ELF-1 (cell line): ENCODE measurements at places on chromosomes 12 and 14.

GRCh38 chr12:76119887-76120286, 35.4 kb upstream of the NAP1L1 start:
- DNase-seq: no peak

DNA sequence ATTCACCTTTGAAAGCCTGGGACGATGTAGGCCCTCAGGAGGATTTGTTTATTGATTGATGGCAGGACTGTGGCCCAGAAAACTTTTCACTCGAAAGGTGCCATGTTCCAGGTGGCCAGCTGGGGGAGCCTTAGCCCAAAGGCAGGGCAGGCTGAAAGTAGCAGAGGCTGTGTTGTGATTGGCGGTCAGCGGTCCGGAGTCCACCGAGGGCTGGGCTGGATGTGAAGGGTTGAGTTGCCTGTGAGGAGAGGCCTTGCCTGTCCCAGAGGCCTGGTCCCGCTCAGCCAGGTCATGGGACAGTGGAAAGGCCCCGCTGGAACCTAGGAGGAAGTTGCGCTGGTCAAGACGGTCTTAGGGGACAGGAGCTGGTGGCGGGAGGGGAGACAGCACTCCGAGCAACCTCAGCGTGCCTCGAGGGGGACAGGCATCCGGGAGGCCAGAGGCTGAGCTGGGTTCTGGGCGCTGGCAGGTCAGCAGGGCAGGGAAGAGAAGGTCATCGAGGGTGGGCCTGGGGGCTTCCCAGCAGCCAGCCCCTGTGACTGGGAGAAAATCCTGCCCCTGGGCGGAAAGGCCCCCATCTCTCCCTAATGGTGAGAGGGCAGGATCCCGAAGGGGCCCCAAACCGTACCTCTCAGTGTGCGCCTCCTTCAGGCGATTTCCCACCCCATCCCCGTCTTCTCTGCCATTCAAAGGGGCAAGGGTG, 26.3 kb downstream of the CMA1 start:
- peak; percentile 92 for DNase-seq

DNA sequence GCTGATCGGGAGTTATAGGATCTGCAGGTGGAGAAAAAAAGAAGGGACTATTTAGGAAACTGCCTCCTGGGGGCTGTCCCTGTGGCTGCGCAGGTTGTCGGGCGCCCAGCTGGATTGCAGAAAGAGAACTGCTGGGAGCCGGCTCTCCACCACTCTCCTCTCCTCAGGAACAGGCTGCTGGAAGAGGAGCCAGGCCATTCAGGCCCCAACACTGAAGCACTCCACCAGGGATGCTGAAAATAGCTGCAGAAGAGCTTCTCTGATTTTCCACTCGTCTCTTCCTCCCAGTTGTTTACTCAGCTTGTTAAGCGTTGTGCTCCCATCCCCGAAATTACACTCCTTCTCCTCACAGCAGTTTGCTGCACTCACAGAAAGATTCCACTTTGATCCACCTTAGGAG, 347.3 kb downstream of the GLT1D1 start:
- no peak for DNase-seq

DNA sequence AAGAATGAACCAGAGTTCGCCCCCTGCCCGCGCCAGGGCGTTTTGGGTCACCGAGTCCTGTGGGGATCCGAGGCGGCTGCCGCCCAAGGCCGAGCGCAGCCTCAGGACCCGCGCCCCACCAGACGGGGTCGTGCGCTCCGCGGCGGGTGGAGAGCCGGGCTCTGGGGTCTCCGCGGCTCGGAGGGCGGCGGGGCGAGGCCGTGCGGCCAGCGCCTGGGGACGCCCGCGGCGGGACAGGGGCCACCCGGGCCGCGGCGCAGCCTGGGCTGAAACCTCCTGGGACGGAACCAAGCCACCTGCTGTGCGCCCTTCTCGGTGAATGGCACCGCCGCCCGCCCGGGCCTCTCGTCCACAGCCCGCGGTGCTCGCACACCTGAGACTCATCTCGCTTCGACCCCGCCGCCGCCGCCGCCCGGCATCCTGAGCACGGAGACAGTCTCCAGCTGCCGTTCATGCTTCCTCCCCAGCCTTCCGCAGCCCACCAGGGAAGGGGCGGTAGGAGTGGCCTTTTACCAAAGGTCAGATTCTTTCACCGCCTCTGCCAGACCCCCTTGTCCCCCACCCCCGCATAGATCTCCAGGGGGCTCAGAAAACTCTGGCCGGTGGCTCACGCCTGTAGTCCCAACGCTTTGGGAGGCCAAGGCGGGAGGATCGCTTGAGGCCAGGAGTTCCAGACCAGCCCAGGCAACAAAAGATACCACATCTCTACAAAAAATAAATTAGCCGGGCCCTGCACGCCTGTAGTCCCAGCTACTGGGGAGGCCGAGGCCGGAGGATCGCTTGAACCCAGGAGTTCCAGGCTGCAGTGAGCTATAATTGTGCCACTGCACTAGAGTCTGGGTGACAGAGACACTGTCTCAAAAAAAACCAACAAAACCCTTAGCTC, 901 bp downstream of the B3GNT4 start:
- peak; percentile 39 for DNase-seq

DNA sequence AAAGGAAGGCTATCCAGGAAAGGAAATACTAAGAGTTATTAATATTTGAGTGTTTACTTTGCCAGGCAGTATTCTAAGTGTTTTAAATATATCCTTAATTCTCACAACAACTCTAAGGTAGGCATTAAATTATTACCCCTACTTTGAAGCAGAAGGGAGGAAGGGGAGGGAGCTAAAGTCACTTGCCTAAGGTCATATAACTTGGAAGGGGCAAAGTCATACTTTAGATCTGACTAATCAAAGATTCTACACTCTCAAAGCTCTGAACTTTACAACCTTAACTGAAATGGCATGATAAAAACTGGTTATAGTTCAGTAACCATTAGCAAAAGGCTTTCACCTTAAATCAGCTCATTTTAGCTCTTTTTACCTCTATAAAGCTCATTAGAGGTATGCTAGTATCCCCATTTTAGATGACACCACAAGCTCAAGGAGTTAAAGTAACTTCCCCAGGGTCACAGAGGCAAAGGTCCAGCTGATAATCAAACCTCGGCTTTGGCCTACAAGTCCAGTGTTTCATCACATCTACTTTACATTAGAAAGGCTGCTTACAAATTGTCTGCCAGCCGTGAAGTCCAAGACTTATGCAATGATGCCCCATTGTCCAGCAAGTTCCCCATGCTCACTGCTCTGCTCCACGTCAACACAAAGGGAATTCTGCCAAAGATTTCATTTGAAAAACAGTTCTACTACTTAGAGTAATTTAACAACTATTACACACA, 223.9 kb downstream of the MED13L start:
- DNase-seq: no peak

- no peak for DNase-seq
These were observed 81.6 kb downstream of the ITPK1 start for GRCh38 chr14:93033983-93034670.

DNA sequence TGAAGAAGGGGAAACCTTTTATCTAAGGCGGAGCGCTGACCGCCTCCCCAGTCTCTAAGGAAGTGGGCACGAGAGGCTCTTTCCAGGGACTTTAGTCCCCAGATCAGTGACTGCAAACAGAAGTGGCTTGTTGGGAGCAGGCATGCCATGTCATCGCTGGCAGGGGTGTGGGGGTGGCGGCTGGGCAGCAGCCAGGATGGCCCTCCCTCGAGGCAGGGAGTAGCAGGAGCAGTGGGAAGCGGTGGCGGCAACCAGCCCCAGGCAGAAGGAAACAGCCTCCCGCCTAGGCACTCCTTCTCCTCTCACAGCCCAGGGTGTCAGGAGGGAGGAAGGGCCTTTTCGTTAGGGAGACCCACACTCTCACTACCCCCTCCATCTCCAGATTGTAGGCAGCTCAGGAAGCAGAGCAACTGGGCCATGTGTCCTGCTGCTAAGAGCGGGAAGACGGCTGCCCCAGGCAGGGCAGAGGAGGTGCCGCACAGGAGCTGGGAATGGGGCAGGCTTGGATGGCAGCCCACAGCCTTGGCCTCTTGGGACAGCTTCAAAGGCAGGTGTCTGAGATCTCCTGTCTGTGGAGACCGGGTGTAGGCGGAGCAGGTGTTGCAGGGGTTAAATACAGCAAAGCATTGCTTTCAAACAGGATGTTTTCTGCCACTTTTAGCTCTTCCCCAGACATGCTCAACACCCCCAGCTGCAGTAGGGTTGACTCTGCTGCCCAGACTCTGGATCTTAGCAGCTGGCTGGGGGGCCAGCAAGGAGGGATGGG, 21.8 kb downstream of the VDR start:
- no peak for DNase-seq

GRCh38 chr14:42023452-42023851, 416.8 kb downstream of the LRFN5 start:
- no peak for DNase-seq
